ENCODE measurements at places on chromosomes 12 and 14.

- DNase-seq, result no peak
These were observed 124.4 kb upstream of the KRR1 start for GRCh38 chr12:75635606-75636444.

DNA sequence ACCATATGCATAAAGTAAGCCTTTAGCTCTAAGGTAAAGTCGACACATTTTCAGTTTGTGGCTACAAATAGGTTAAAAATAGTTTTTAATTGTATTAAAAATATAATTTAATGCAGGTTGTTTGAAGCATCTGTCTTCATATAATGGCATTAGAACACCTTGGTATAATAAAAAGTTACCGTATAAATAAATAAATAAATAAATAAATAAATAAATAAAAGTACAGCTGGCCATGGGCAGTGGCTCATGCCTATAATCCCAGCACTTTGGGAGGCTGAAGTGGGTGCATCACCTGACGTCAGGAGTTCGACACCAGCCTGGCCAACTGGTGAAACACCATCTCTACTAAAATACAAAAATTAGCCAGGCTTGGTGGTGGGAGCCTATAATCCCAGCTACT lies 15.6 kb downstream of the ZFYVE26 start:
- DNase-seq, result no peak

DNA sequence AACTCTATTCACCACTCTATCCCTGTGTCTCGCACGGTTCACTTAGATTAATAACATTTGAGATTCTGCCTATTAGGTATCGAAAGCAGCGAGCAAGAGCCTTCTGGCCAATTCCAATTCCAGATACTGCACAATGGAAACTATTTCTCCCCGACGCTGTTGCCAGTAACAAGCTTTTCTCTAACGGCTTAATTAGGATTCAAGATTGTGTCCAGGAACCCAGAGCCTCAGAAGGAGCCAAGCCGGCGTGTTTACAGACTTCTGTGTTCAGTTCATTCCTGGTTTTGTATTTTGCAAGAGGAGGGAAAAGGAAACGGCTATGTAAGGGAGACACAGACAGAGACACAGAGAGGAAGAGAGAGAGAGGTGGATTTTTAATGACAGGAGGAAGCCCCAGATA lies 185.6 kb downstream of the DICER1 start:
- no peak for DNase-seq

- no peak for DNase-seq
These were observed 506 bp upstream of the NABP2 start for GRCh38 chr12:56223571-56224101.

All from Panc1 (cell line).